ENCODE measurements at places on chromosomes 3 and 15.

GRCh38 chr3:105473521-105474223 lies 107.0 kb downstream of the ALCAM start:
- no peak for DNase-seq

GRCh38 chr3:188956839-188957489 lies 214.8 kb upstream of the TPRG1 start:
- no peak for DNase-seq

GRCh38 chr3:65856907-65857306 lies 181.8 kb downstream of the MAGI1 start:
- no peak for DNase-seq

DNA sequence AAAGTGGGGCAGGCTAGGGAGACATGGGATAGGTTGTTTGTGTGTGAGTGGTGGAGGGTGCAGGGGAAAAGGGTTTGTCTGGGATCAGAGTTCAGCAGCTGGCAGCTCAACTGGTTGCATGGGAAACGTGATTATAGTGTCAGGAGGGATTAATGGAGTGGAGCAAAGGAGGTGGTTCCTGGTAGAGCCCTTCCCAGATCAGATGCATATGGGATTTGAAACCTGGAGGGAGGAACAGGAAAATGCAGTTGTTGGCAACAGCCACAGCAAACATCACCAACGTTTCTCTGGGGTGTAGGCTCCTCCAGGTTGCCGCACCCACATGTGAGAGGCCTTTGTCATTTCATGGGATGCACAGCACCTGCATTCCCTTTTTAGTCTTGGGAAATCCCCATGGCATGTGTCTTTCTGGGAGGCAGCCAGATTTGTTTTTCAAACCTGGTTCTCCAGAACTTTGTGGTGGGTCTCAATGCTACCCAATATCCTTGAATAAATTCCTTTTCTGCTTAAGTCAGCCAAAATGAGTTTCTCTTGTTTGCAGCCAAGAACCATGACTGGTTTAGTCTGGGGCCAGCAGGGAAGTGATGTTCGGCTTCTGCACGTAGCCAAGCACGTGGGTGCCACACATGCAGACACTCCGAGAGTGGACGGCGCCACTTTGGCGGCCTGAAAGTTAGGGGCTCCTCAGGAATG lies 61.3 kb downstream of the BDH1 start:
- no peak for DNase-seq

DNA sequence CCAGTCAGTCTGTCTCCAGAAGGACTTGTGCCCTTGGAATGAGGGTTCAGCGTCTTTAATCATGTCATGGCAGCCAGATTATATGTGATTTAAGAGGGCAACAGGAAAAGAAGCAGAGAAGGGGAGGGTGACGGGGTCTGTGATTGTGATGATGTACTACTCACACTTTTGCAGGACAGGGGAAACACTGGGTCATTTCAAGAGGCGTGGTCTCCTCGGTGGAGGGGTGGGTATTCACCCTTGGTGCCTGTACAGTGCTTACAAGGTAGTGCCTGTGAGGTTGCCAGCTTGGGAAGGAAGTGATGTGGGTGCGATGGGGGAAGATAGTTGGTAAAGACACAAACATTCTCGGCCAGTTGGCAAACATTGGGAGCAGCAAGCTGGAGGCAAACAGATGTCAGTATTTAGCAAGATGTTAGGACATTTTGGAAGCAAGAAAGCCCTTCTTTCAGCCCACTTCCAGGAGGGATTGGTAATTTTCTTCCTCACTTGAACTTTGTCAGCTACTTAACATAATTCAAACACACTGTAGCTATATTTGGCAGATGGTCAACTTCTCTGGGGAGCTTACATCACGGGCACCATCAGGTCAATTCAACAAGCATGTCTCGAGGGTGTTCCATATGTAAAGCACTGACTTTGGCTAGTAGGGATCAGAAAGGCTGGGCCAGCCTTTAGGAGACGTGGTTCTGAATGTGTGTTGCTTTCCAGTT lies 71.4 kb upstream of the ROPN1 start:
- DNase-seq: no peak
